ENCODE measurements at places on chromosomes 5 and 9. TPM values are rescaled to one million over a fixed set of nuclear protein-coding genes. Genes with fewer than 3 reads are reported as not detected.

DNA sequence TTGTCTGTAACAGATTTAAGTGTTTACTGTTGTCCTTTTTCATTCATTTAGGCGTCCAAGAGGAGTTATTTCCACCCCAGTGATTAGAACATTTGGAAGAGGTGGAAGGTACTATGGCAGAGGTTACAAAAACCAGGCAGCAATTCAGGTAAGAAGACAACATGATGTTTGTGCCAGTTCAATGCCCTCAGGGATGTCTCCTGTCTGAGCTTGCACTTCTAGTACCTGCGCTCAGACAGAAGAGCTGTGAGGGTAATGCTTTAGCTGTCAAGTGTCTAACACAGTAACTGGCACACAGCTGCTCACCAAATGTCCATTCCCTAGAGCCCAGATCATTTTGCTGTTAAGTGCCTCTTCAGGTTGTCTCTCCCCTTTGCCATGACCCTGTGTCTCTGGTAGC lies 14.2 kb upstream of the PHF2 start:
- peaks cover 23% of the 10 kb centered on the region for H3K36me3 ChIP-seq
- H3K27ac ChIP-seq, result no peak overlapping the region
- no peak overlapping the region for H3K4me3 ChIP-seq
- H3K27me3 ChIP-seq, result no peaks in the 10 kb centered on the region

GRCh38 chr5:54988817-54989216 lies 3.4 kb upstream of the ESM1 start:
- peaks cover 65% of the 10 kb centered on the region for H3K4me1 ChIP-seq
- no peak for DNase-seq
- no peak overlapping the region for H3K4me3 ChIP-seq
- no peak overlapping the region for H3K27ac ChIP-seq

DNA sequence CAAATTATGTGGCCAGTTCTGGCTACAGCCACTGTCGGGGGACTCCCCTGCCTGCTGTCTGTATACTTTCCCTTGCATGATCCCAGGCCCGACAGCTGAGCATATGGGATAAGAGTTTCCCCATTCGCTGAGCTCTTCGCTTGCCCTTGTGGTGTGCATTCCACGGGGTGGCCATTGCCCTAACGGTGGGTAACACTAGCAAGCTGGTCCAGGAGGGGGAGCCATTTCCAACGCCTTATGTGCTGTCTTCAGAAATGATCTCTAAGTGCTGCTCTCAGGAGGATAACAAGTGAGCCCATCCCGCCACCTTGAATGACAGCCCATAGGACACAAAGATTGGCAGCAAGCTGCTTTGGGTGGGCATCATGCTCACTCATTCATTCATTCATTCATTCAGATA lies 190.9 kb downstream of the FSTL4 start:
- H3K27me3 ChIP-seq, result peaks cover 3% of the 10 kb centered on the region
- no peaks in the 10 kb centered on the region for H3K4me1 ChIP-seq
- H3K36me3 ChIP-seq, result no peaks in the 10 kb centered on the region
- no peak overlapping the region for H3K27ac ChIP-seq

DEPDC1B gene
- total RNA-seq, result 18.7 TPM

GRCh38 chr9:104256031-104256695 lies 162.1 kb downstream of the SMC2 start:
- H3K27me3 ChIP-seq, result no peaks in the 10 kb centered on the region
- no peaks in the 10 kb centered on the region for H3K4me1 ChIP-seq
- H3K4me3 ChIP-seq, result no peak overlapping the region
- no peak overlapping the region for H3K27ac ChIP-seq
- no peak for DNase-seq

CARD9 gene
- total RNA-seq, result 0.71 TPM

SLC6A7 gene
- not detected for total RNA-seq

- no peaks in the 10 kb centered on the region for H3K4me1 ChIP-seq
- H3K36me3 ChIP-seq, result no peaks in the 10 kb centered on the region
- no peak overlapping the region for H3K4me3 ChIP-seq
- DNase-seq, result no peak
- H3K27ac ChIP-seq, result no peak overlapping the region
Observed at GRCh38 chr9:93846349-93846748, 108.8 kb downstream of the BARX1 start.

SPEF2 gene
- 0.76 TPM for total RNA-seq

DNA sequence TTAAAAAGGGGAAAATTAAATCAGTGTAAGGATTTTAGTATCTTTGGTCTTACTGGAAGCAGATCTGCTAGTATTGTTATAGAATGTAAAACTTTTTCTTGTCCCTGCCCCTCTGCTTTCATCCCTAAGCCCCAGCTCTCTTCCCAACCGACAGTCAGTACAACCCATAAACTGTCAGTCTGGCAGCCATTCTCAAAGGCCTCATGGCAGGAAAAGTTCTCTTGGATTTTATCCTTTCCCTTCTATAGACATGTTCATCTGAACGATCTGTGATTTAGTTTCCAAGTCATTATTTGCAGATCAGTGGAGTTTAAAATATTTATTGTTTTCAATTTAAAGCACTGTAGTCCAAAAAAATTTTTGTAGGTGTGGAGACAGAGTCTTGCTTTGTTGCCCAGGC lies 39.2 kb downstream of the ARRDC3 start:
- H3K4me1 ChIP-seq, result peaks cover 2% of the 10 kb centered on the region
- no peaks in the 10 kb centered on the region for H3K36me3 ChIP-seq
- no peaks in the 10 kb centered on the region for H3K27me3 ChIP-seq
- no peak for DNase-seq
- H3K4me3 ChIP-seq, result no peak overlapping the region

MAMDC2 gene
- total RNA-seq, result 0.85 TPM

DCP2 gene
- total RNA-seq, result 49.1 TPM

Data from endothelial cell of umbilical vein (primary cell).